Mucosa of gallbladder (tissue), 1 donor: ENCODE measurements at places on chromosomes 6 and 20. TPM values are rescaled to one million over a fixed set of nuclear protein-coding genes. Genes with fewer than 3 reads are reported as not detected.

GRCh38 chr6:150008588-150008987 is 16.7 kb downstream of the RAET1L start:
- no peak for DNase-seq

GRCh38 chr20:34528921-34529297 is 12.7 kb downstream of the DYNLRB1 start:
- DNase-seq = peak; percentile 26

GRCh38 chr20:16241911-16242310 is 331.3 kb downstream of the KIF16B start:
- no peak for DNase-seq

GRCh38 chr6:69542494-69542893 is 254.3 kb downstream of the LMBRD1 start:
- DNase-seq = no peak

DNA sequence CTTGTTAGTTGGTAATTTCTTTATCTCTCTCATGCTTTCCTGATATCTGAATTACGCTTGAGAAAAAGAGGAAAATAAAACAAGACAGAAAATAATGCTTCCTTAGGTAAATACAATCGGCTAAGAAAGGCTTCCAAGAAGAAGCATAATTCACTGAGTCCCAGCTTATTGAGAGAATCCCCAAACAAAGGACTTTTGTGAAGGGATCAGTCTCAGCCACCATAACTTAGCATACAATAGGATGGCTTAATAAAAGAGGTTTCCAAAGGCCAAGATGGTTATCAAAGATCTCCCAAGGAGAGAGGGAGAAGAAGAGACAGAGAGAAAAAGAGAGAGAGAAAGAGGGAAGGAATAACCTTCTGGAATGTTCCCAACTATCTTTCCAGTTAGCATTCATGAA is 46.0 kb upstream of the SALL4 start:
- DNase-seq = no peak

DNA sequence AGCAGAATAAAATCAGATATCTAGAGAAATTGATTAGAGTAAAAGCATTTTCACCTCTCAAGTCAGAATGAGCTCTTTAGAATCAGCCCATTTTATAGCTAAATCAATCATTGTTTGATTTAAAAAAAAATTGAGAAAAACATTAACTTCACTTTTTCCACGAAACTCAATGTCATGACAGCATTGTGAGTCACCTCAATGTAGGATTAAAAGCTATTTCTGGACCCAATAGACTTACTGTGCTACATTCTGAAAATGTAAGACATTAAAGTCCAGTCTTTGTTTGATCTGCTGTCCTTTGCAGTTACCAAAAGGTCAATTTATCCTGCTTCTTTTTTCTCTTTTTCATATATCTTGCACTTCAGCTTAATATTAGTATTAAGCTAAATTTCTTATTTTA is 519.4 kb upstream of the ZNF337 start:
- DNase-seq = no peak

DNA sequence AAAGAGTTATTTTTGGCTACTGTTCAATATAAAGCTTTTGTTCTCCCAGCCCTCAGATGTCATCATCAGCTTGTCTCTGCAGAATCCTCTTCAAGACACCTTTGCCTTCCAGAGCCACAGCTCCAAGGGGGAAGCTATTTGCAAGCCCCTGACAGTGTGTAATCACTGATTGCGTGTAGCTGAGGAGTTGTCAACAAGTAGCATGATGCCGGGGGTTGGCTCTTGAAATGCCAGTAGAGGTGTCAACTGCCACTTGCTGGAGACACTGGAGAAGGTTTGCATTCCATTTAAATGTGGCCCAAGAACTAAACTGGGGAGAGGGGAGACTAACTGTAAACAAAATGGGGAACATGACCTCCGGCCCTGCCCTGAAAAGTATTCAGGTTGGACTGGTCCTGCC is 44.3 kb upstream of the PDYN start:
- no peak for DNase-seq

DNA sequence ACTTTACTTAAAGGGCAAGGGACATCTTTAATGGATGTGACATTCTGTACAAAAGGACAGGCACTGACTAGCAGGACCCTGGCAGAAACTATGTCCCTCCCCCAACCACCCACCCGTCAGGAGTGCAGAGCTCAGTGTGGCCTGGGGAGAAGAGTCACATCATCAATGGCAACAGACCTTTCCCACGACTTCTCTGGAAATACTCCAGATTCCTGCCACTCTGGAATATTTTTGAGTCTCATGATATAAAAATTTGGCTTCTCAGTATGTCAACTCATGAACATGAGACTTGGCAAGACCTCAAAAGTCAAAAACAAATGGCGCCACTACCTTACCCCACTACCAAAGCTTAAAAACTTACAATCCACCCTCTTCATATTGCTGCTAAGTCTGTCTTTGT is 118.3 kb downstream of the SLC23A2 start:
- no peak for DNase-seq

- no peak for DNase-seq
Observed at GRCh38 chr6:5270093-5270680, 8.9 kb downstream of the FARS2 start.

- DNase-seq = no peak
Observed at GRCh38 chr6:127453845-127454619, 5.2 kb downstream of the KIAA0408 start.

Gene ACOT13
- total RNA-seq = 29.0 TPM

Gene CD93
- total RNA-seq = 38.4 TPM

Gene RCAN2
- 61.7 TPM for total RNA-seq

Gene OR2B6
- total RNA-seq = not detected

Gene HLA-DPB1
- 174 TPM for total RNA-seq

Gene LY6G6F
- not detected for total RNA-seq

Gene MYBL2
- total RNA-seq = 1.6 TPM

Gene LINC00237
- not detected for total RNA-seq

Gene ASCC3
- total RNA-seq = 31.1 TPM

Gene PSMB1
- 109 TPM for total RNA-seq

Gene ZC2HC1B
- not detected for total RNA-seq
